Progenitor cell of endocrine pancreas (in vitro differentiated cells): ENCODE measurements at places on chromosomes 4 and X. TPM values are rescaled to one million over a fixed set of nuclear protein-coding genes. Genes with fewer than 3 reads are reported as not detected.

P2RY4 gene
- total RNA-seq, result 0.38 TPM in 1 of 2 replicates, not detected in the other

DNA sequence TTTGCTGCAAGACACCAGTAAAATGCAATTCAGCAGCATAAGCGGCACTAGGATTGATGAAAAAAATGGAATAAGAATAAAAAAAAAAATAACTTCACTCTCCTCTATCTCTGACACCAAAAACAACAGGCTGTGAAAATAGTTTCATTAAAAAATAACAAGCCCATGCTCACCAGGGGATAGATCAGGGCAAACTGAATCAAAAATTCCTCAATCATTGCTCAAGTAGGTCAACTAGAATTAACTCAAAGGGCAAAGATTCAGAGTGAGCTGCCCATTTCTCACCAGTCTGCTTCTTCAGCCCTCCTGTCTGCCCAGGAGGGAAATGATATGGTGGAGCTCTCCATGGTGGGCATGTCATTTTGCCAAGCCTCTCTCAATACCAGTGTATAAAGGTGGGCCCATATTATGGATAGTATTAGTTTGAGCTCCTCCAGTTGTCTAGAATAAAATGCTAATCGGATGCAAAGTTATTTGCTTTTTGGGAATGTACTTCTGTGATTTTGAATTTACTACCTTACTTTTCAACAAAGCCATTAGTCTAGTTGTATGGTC, 153.9 kb downstream of the UNC5C start:
- peaks cover 4% of the 10 kb centered on the region for H3K36me3 ChIP-seq
- no peaks in the 10 kb centered on the region for H3K27me3 ChIP-seq
- H3K4me1 ChIP-seq, result peaks cover 16% of the 10 kb centered on the region
- DNase-seq, result no peak
- H3K27ac ChIP-seq, result no peak overlapping the region

DNA sequence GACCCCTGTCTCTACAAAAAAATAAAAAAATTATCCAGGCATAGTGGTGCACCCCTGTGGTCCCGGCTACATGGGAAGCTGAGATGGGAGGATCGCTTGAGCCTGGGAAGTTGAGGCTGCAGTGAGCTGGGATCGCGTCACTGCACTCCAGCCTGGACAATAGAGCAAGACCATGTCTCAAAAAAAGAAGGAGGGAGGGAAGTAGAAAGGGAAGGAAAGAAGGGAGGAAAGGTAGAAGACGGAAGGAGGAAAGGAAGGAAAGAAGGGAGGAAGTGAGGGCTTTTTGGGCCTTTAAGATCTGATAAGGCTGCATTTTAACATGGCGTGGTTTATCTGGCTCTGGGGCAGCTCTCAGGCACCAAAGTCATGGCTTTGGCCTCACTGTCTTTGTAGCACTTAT, 10.4 kb downstream of the PDK3 start:
- peaks cover 4% of the 10 kb centered on the region for H3K4me1 ChIP-seq
- H3K4me3 ChIP-seq, result no peak overlapping the region
- H3K27ac ChIP-seq, result no peak overlapping the region
- no peaks in the 10 kb centered on the region for H3K36me3 ChIP-seq

- H3K4me3 ChIP-seq, result no peak overlapping the region
- no peaks in the 10 kb centered on the region for H3K4me1 ChIP-seq
- H3K36me3 ChIP-seq, result no peaks in the 10 kb centered on the region
- no peak overlapping the region for H3K27ac ChIP-seq
- peaks cover 3% of the 10 kb centered on the region for H3K27me3 ChIP-seq
Observed at GRCh38 chr4:87965501-87965975, 10.0 kb upstream of the SPP1 start.

DNA sequence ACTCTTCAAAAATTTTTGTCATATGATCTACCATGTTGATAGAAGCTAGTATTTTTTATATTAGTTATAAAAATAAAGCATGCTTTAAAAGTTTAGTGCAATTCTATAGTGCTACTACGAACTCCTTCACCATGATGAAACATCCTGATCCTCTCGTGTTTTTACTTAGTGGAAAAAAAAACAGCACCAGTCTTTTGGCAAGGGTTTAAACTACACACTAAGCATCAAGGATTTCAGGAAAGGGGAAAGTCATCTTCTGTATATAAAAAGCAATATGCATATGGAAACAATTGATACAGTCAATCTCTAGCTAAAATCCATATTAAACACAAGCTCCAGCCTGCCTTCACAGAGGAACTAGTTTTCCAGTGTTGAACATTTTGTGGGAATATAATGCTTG, 18.7 kb downstream of the CHM start:
- no peak overlapping the region for H3K27ac ChIP-seq
- no peak overlapping the region for H3K4me3 ChIP-seq
- peaks cover 3% of the 10 kb centered on the region for H3K4me1 ChIP-seq
- peaks cover 5% of the 10 kb centered on the region for H3K36me3 ChIP-seq
- no peak for DNase-seq

GRCh38 chrX:37904833-37905232, 57.5 kb upstream of the DYNLT3 start:
- no peak for DNase-seq
- H3K27me3 ChIP-seq, result no peaks in the 10 kb centered on the region
- H3K36me3 ChIP-seq, result no peaks in the 10 kb centered on the region
- peak overlapping the region; percentile 80 for H3K4me3 ChIP-seq
- peaks cover 2% of the 10 kb centered on the region for H3K4me1 ChIP-seq

DNA sequence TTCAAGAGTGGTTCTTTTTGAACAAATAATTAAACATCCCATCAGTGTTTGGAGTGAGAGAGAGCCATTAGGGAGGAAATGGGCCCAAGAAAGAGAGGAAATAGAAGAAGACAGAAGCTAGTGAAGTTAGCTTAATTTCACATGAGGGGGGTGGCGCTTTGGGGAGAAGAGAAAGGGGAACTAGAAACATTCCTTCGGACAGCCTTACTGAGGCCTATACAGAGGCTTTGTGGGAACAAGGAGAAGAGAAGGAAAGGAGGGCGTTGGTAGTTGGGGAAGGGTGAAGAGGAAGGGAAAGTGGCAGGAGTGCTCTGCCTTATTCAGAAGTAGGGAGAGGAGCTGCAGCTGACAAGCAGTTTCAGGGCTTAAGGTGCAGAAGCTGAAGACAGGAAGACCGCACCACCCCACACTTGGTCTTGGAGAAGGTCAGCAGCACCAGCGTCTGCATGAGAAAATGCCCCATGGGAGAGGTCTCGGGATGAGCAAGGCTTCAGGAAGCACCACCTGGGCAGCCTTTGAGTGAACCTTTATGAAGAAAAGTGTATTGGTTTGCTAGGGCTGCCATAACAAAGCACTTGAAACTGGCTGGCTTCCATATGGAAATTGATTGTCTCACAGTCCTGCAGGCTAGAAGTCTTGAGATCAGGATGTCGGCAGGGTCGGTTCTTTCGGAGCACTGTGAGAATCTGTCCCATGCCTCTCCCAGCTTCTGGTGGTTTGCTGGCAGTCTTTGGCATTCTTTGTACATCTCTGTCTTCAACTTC, 85.1 kb downstream of the KIT start:
- H3K27me3 ChIP-seq, result no peaks in the 10 kb centered on the region
- H3K27ac ChIP-seq, result no peak overlapping the region
- peaks cover 12% of the 10 kb centered on the region for H3K36me3 ChIP-seq

DNA sequence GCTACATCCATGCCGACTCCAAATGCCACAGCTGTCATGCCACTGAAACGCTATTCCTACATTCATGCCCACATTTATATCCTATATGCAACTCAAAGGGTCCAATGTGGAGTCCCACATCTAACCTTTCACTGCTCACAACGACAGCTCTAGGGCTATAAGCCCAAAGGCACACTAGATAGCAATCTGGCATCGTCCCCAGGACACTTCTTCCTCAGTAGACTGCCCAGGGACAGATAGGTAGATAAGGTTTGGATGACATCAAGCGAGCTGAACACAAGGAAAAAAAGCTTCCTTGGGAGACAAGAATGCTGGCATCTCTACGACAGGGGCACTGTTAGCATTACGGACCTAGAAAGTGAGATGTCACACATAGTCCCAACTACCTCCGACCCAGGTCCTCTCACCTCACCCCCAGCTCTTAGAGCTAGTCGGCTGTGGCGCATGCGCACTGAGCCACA, 685 bp downstream of the RAB9B start:
- H3K4me1 ChIP-seq, result no peaks in the 10 kb centered on the region
- H3K36me3 ChIP-seq, result no peaks in the 10 kb centered on the region
- peaks cover 39% of the 10 kb centered on the region for H3K27me3 ChIP-seq
- peak overlapping the region; percentile 76 for H3K4me3 ChIP-seq
- no peak for DNase-seq
- no peak overlapping the region for H3K27ac ChIP-seq

GRCh38 chr4:147108409-147108808, 162.7 kb upstream of the TTC29 start:
- H3K4me1 ChIP-seq, result no peaks in the 10 kb centered on the region
- H3K4me3 ChIP-seq, result no peak overlapping the region
- H3K27ac ChIP-seq, result no peak overlapping the region

GRCh38 chr4:68869274-68869773, 53.5 kb downstream of the UGT2B10 start:
- H3K4me3 ChIP-seq, result no peak overlapping the region
- H3K4me1 ChIP-seq, result peaks cover 45% of the 10 kb centered on the region
- peak overlapping the region; percentile 29 for H3K27ac ChIP-seq
- no peak for DNase-seq
- no peaks in the 10 kb centered on the region for H3K27me3 ChIP-seq

- no peaks in the 10 kb centered on the region for H3K27me3 ChIP-seq
- no peak overlapping the region for H3K4me3 ChIP-seq
- H3K4me1 ChIP-seq, result peaks cover 6% of the 10 kb centered on the region
- no peak for DNase-seq
Observed at GRCh38 chr4:140800666-140801065, 44.5 kb upstream of the TBC1D9 start.
